ENCODE measurements at places on chromosomes 3 and 15.
A peak's percentile ranks its signal among the peaks of the same experiment; 100 is the strongest.

- no peak for DNase-seq
Observed at GRCh38 chr3:16528106-16528505, 14.6 kb upstream of the RFTN1 start.

- no peak for DNase-seq
Observed at GRCh38 chr3:137796993-137797392, 32.9 kb downstream of the SOX14 start.

- no peak for DNase-seq
Observed at GRCh38 chr15:82060817-82061216, 15.0 kb upstream of the MEX3B start.

GRCh38 chr3:127714125-127714571 lies 41.4 kb downstream of the ABTB1 start:
- DNase-seq, result no peak

- no peak for DNase-seq
Observed at GRCh38 chr3:72238010-72238691, 453.2 kb upstream of the PROK2 start.

DNA sequence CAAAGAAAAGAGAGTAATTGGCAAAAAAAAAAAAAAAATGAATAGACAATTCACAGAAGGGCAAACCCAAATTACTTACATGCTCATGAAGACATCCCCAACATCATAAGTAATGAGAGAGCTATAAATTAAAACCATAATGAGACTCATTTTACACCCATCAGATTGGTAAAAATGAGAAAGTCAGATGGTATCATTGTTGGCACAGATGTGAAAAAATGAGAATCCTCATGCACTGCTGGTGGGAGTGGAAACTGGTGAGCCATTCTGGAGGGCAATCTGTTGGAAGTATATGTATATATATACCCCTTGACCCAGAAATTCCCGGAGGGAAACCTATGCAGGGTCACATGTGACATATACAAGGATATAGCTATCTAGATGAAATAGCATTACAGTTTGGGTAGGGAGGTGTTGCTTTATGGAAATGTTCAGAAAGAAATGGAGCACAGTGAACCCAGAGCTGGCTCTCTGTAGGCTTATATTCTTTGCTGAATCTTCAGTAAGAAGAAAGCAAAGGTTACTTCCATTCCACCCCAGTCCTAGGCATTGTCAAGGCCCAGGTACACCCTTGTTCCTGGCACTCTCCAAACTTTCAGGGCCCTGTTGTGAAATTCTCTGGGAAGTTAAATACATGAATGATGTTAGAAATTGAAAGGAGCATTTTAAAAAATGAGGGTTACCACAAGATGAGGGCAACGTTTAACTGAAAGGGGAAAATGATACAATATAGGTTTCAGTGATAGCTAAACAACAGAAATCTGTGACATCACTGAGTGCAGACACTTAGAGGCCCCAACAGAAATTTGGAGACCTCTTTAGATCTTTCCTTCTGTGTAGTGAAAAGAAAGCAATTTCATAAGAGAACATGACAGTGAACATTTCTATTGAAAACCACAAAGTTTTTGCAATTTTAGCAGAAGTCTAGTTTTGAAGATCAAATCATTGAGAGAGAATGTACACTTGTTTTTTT lies 132.7 kb upstream of the TPRG1 start:
- no peak for DNase-seq

GRCh38 chr15:29896062-29896461 lies 73.8 kb upstream of the TJP1 start:
- DNase-seq, result no peak

DNA sequence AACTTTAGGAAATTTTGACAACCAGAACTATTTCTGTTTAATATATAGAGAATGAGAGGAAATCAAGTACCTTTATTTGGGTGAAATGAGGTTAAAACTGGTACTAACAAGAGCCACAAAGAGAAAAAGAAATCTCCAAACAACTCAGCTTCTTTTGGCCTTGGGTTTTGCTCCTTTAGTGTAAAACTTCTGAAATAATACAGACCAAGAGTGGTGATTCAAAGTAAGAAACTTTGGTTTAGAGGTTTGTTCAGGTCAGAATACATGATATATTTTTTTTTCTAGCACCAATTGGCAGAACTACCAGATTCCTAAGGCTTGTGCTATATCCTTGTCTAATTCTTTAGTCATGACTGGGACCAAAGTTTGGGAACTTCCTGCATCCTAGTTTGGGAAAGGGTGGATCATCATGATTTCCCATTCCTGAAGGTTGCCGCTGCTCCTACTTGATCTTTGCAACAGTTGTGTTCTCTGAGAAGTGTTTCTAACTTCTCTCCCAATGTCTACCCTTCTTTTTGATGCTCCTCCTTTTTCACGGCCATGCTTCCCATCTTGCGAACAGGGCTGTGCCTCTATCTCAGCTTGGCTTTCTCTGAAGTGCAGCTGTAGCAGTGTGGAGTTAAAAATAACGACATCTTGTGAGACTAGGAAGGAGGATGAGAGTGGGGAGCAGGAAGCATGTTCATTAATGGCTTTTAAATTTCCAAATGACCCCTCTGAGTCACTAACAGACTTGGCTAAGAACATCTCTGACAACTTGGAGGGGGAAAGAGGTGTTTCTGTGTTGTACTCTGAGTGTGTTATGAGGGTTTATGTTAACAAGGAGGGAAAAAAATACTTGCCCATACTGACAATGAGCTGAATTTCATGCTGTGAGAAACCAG lies 87.7 kb downstream of the KCNAB1 start:
- no peak for DNase-seq

DNA sequence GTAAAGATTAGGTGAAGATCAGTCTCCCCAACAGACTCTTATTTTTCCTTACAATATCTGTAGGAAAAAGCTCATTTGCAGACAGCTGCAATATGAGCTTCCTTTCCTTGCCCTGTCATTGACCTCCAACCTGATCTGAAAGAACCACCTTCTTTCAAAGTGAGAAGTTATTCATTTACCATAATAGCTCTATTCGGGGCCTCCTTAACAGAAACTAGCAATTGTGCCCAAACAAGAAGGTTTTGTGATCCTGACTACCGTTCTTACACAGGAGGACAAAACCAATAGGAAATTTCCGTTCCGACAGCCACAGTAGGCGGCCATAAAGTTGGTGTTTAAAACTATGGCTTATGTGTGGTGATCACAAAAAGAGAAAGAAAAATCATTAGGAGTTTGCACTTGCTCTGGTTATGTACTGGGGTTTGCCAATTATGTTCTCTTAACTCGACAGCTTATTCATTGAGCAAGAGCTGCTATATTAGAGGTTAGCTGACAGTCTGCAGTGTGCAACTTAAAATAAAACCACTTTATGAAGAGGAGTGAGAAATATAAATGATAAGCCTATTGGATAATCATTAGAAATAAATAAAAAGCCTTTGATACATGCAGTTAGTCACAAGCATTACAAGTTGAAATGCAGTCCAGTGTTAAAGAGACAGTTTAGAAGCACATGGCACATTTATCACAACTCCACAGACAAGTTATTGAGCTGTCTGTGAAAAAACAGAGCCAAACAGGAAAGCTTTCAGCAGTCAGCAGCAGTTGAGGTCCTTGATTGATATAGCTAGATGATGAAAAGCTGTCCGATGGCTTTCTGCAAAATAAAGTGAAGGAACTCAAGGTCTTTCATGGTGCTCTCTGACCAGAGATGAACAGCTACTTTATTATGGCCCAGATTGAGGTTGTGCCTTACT lies 199.8 kb downstream of the WDR72 start:
- no peak for DNase-seq

DNA sequence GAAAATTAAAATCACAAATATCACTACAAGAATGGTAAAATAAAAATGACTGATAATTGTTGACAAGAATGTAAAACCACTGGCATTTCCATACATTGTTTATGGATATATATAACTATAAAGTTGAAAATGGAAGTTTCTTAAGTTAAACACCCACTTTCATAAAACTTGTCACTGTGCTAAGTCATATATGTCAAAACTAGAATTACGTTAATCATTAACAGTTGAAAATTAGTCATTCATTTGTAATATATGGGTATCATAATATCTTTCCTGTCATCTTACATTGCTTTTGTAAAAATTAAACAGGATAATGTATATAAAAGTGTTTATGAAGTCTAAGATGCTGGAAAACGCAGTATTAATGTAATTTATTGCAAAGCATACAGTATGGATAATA lies 1398.6 kb upstream of the ALCAM start:
- no peak for DNase-seq

GRCh38 chr3:153768561-153769469 lies 352.4 kb upstream of the ARHGEF26 start:
- peak; percentile 44 for DNase-seq

GRCh38 chr3:14634763-14635400 lies 16.7 kb upstream of the CCDC174 start:
- no peak for DNase-seq

DNA sequence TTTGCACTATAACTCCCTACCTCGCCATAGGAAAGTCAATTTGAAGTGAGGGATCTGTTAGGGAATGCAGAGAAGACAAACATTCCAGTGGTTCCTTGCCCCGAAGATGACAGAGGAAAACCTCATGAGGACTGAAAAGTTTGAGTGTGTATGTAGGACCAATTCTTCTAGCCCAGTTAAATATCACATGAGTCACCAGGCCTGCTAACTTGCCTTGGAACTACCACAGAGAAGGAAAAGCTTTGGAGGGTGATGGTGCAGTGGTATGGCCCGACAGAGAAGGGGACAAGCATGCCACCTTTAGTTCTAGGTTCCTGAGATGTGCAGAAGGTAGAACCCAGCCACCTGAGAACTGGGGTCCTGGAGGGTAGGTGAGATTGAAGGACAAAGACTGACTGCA lies 2.6 kb upstream of the UPK1B start:
- DNase-seq, result no peak

DNA sequence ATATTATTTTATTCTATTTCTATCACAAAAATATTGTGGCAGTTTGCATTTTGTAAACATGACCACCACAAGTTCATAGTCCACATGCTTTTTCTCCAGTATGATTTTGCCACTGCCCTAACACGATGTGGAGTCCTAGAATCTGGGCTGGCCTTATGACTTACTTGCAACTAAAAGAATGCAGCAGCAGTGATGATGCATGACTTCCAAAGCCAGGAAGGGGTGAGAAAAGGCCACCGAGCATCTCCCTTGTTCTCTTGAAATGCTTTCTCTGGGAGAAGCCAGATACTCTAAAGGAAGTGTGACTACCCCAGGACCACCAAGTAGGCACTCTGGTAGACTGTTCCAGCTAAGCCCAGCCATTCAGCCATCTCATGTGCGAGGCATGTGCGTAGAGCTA lies 191.6 kb upstream of the MRPL3 start:
- DNase-seq, result no peak
